ENCODE measurements at places on chromosomes 16 and 17.

- DNase-seq = no peak
Measured at GRCh38 chr16:23408823-23409298, 44.1 kb downstream of the COG7 start.

GRCh38 chr17:55546991-55547664 is 35.9 kb upstream of the SMIM36 start:
- no peak for DNase-seq

DNA sequence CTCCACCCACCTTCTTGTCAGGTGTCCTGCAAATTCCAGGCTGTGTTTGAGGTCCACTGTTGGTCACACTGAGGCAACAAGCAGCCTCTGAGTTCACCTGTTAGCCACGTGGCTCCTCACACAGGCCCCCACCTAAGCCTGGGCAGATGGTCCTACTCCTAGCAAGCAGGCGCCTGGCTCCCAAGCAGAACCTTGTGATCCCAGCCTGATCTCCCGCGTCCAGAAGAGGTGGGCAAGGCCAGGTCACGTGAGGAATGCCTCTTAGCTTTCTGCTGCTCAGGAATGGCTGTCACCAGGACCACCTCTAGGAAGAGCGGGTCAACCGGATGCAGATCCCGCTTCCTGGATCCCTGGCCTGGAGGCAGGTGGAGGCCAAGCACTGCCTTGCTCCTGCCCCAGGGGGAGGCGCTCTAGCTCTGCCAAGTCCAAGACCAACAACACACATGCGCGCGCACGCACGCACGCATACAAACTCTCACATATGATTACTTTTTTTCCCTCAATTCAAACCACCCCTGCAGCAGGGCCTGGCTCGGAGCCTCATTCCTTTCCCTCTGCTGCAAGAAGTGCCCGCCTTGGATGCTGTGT is 9.5 kb downstream of the CYB561 start:
- DNase-seq = no peak

DNA sequence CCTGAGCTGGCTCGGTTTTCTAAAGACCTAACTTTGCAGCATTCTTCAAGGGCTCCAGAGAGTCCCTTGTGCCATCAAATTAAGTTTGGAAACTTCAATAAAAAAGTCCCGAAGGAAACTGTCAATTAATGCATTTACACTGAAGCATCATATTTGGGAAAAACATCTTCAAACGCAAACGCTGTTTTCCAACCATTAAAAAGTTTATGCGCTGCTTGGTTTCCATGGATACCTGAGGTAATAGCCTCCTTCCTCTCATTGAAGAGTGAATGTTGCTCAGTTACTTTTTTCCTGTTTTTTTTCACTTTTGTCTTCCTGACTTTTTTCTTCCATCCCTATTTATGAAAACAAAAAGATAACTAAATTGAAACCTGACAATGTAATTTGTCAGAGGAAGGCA is 399.1 kb downstream of the MAF start:
- DNase-seq = no peak

GRCh38 chr17:62703776-62704380 is 76.4 kb downstream of the MRC2 start:
- peak; percentile 34 for DNase-seq

GRCh38 chr16:56814537-56815432 is 50.2 kb upstream of the SLC12A3 start:
- no peak for DNase-seq

DNA sequence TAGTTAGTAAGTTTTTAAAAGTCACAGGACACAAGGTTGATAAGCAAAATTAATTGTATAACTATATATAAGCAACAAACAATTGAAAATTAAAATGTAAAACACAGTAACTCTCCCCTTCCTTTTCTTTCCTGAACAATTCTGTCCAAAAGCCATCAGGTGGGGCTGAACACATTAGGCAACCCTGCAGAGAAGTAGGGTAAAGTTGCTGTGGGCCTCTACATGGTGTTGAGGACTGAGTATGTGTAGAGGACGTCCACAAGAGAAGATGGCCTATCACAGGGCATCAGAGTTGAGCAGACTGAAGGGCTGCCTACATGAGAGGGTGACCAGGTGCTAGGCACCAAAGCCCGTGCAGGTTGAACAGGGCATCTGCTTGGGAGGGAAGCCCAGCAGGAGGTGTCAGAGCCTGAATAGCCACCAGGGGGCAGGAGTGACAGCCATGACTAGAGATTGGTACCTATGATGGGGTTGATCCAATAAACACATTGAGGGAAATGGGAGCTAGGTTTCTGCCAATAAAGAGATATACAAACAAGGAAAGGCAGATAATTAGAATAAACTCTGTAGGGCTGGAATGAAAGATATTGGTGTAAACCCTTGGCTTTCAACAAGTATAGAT is 415.1 kb downstream of the NPIPA8 start:
- no peak for DNase-seq

DNA sequence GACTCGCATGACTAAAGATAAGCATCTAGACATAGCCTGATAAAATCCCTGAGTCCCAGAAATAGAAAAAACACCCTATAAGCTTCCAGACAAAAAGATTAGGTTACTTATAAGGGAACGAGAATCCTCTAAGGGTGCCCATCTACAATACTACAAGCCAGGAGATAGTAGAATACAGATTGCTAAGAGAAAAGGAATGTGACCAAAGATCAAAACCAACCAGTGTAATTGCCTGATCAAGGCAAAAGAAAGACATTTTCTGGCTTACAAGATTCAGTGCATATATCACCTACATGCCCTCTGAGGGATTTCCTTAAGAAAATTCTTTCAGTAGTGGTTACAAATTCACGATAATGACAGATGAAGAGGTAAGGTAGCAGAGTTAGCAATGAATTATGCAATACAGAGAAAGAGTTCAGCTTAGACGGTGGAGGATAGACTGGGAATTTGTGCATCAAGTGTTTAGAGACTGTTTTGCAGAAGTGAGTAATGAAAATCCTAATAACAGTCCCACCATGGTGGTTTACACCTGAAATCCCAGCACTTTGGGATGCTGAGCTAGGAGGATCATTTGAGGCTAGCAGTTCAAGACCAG is 35.0 kb downstream of the BCL7C start:
- no peak for DNase-seq

DNA sequence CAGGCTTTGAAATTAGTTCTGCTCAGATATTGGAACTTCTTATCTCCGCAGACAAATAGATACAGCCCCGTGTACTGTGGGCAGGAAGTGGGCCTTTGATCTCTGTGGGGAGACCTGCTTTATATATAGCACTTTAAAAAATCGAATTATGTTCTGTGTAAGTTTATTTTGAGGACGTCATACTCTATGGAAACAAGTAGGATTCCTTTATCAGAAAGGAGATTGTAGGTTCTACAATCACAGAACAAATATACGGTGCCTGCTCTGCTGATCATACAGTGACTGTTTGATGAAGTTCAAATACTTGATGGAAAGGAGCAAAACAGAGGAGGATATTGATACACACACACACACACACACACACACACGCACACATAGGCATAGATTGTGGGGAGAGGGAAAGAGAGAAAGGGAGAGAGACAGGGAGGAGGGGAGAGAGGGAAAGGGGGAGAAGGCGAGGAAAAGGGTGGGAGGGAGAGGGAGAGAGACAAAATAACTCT is 14.7 kb upstream of the TMEM220 start:
- no peak for DNase-seq

DNA sequence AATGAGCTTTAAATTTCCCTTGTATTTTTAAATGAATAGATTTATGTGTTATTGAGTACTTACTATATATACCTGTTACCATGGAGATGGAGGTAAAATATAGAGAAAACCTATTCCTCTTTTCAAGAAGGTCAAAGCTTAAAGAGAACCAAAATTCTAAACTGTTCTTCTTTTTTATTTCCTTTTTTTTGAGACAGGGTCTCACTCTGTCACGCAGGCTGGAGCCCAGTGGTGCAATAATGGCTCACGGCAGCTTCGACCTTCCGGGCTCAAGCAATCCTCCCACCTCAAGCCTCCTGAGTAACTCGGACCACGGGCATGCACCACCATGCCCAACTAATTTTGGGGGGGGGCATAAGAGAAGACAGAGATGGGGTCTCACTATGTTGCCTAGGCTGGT is 25.0 kb upstream of the TMEM97 start:
- no peak for DNase-seq

GRCh38 chr16:78961464-78961863 is 639.1 kb downstream of the MAF start:
- DNase-seq = no peak

- DNase-seq = no peak
Measured at GRCh38 chr17:75228305-75228704, 22.8 kb downstream of the NUP85 start.

DNA sequence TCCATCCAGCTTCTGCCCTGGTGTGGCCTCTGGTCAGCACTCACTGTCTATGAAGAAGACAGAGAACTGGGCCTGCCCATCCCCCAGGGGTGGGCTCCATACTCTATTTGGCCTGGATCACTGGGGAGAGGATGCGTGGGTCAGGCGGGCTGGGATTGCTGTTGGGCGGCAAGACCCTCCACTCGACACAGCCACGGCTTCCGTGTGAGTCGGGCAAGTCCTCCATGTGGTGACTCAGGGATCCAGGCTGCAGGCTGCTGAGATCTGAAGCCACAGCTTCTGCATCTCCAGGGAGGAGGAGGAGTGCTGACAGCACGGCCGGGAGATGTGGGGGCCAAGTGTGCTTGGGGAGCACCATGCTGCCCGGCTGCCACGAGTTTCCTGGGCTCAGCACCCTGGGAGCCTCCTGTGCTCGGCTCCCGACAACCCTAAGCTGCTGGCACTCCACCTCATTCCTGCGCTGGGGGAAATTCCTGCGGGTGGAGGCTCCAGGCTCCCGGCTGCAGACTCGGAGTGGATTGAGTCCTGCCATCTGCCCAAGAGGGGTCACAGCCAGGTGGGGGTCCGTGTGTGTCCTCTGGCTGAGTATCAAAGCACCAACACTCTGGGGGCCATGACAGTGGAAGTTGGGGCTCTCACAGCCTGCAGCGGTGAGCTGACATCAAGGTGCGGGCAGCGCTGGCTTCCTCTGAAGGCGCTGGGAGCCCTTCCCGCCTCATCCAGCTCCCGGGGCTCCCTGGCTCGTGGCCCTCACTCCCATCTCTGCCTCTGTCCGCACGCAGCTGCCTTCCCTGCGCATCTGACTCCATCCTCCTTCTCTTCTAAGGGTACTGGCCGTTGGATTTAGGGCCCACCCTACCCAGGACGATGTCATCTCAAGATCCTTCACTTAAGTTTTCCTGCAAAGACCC is 24.4 kb upstream of the CBFA2T3 start:
- no peak for DNase-seq

DNA sequence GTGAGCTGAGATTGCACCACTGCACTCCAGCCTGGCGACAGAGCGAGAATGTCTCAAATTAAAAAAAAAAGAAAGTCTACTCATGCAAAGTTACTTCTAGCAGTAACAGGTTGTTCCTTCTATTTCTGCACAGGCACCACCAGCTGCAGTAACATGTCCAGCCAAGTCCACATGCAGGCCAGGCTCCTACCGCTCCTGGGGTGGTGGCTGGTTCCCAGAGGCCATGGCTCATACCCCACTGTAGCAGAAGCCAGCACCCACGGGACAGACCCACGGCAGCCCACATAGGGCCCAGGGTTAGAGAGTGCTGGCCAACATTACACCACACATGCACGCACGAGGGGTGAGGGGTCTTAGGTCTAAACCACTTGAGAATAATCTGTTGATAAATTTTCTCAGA is 26.7 kb upstream of the TRAP1 start:
- no peak for DNase-seq

DNA sequence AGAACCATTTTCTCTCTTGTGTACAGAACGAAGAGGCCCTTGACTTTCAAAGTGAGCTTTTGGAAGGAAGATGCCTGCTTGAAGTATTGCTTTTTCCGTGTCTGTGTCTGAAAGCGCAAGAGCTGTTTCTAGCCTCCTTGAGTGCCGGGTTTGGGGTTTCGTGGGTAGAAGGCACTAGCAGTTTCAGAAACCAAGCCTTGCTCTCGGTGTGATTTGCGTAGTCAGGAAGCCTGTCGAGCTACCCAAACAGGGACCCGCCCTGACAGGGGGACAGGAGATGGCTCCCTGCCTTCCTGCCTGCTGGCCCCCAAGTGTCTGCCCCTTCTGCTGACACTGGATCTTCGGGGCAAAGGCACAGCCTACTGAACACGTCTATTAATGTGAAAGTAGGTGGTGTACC is 322.0 kb downstream of the MAF start:
- no peak for DNase-seq

- DNase-seq = no peak
Measured at GRCh38 chr17:62600805-62601204, 26.7 kb upstream of the MRC2 start.

GRCh38 chr17:299546-299945 is 53.1 kb downstream of the RPH3AL start:
- DNase-seq = no peak

- DNase-seq = no peak
Measured at GRCh38 chr17:41054025-41054424, 1.0 kb downstream of the KRTAP2-2 start.

DNA sequence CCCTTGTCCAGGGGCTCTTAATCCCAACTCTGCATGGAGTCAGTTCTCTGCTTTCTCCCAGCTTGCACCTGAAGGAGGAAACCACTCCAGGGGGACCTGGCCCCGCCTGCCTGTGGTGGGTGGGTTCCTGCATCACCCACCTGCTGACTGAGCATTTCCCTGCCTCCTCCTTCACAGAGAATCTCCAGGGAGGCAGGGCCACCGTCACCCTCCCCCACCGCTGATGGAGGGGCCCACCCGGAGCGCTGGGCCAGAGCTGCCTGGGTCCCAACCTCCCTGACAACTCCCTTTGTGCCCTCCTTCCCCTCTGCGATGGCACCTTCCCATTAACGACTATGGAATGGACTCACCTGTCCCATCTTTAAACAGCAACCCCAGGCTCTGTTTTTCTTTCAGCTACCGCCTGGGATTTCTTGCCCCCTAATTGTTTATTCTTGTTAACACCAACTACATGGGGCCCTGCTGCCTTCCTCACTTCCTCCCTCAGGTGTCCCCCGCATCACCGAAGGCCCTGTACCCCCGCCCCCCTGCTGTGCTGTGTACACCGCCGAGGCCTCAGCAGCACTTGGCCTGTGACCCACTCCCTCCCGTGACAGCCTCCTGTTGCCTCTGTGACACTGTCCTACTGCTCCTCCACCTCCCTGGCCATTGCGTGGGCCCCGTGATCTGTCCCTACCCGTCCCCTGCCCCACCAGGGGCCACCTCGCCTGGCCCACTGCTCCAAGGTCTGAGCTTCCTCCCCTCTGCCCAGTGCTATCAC is 842 bp upstream of the TEDC2 start:
- DNase-seq = no peak

DNA sequence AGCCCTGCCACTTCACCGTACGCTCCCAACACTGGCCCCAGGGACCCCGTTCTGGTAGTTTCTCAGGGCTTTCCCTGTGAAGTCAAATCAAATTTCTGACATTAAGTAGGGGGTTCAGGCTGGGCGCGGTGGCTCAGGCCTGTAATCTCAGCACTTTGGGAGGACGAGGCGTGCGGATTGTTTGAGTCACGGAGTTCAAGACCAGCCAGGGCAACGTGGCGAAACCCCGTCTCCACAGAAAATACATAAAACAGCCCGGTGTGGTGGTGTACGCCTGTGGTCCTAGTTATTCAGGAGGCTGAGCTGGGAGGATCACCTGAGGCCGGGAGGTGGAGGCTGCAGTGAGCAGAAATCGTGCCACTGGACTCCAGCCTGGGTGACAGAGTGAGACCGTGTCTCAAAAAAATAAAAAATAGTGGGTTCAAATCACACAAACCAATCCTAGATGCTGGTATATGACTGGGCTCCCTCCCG is 632 bp downstream of the CYBC1 start:
- DNase-seq = no peak

GRCh38 chr16:47599512-47599911 is 138.4 kb downstream of the PHKB start:
- no peak for DNase-seq

GRCh38 chr17:348692-349425 is 3.7 kb downstream of the RPH3AL start:
- no peak for DNase-seq

Data from NCI-H748 treated with DMSO at 0.1 percent for 48 hours (cell line).